ENCODE measurements at places on chromosomes 5 and 9.

DNA sequence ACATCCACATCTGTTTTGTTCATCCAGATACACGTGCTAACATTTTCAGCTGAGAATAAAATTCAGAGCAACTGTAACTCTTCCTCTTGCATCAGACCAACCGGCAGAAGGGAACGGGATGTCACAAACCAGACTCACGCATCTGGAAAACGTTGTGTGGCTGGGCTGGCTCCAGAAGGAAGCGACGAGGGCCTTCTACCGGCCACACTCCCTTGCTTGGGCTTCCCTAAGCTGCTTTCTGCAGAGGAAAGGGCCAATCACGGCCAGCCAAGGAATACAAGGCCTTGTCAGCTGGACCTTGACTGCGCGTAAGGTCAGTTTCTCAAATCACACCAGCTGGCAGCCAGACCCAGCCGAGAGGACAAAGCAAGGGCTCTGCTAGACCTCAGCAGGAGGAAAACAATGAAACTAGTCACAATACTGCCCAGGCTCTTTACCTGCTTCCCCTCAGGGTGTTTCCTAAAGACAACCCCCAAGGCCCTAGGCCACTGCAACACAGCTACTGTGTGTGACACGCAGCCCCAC, 106.1 kb downstream of the THBS4 start:
- DNase-seq = no peak

DNA sequence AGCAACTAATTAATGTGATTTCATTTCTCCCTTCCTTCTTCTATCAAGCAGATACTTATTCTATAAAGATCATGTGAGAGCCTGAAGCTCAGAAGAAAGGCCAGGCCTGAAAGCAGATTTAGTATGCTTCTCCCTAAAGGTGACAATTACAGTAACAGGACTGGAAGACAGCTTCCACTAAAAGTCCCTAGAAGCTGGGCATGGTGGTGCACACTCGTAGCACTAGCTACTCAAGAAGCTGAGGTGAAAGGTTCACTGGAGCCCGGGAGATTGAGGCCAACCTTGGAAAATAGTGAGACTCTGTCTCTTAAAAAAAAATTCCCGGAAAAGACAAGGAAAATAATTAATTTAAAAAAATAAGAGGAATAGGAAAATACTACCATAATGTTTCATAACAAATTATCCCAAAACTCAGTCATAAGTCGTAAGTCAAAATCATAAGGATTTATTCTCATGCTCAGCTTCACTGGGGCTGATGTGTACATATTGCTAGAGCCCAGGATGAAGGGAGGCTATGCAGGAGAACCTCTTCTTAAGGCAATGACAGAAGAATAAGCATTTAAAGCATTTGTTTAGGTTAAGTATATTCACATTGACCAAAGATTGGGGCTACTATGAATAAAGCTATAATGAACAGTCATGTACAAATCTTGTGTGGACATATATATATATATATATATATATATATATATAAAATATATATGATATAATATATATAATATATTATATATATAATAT, 210.8 kb upstream of the SMARCA2 start:
- DNase-seq = no peak

DNA sequence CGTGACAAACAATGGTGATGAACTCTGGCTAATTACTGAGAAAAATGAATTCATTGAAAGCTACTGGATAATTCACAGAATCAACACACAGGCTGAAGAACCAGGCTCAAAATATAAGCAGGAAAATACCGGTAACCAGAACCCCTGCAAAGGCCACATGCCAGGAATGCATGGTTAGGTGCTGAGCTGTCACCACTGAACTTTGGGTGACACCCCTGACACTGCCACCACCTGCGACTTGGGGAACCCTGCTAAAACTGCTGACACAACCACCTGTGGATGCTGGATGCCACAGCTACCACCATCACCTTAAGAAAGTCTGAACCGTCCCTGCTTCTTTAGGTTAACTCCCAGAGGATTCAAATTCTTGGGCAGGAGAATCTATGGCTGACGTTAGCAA, 72.0 kb upstream of the NR4A3 start:
- no peak for DNase-seq

GRCh38 chr5:38896760-38897159, 50.9 kb downstream of the OSMR start:
- DNase-seq = no peak

DNA sequence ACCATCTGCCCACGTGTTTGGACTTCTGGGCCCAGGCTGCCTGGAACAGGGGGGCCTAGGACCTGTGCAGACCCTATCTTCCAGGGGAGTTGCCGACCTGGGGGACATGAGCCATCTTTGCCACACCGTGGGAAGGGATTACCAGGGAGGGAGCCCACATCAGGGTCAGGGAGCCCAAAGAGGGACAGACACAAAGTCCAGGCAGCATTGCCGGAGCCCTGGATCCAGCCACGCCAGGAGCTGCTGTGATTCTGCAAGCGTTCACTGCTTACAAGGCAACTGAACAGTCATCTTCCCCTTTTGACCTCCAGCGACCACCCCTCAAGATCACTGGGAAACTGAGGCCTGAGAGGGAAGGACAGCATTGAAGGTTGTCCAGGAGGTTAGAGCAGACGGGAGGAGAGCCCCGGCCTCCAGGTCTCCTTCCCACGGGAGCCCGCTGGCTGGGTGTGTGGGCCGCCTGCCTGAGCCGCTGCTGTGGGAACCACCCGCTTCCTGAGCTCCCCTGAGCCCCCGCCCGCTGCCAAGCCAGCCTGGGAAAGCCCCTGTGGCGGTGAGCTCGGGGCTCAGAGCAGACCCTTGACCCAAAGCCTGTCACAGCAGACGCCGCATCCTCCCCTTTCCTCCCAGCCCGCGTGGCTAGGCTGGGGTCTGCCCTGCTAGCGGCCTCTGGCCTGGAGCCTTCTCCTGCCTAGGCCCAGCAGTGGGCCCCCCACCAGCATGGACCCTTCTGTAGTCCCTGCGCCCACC, 17.1 kb upstream of the NOTCH1 start:
- no peak for DNase-seq

DNA sequence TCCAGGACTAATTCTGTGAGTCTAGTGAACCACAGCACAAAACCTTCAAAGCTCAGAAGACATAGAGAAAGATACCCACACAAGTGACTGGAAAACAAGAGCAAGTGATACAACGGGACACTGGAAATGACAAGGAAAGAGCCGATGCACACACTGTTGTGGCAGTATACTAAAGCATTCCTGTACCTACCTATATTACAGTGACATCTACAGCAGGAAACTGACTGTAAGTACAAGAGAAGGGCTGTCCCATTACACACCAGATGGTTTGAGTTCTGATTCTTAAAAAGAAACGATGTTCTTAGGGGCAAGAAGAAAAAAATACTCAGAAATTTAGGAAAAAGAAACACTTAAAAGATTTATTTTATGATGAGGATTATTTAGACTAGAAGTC, 18.5 kb downstream of the TMEM245 start:
- no peak for DNase-seq

GRCh38 chr5:54524082-54524481, 6.5 kb downstream of the SNX18 start:
- DNase-seq = no peak

DNA sequence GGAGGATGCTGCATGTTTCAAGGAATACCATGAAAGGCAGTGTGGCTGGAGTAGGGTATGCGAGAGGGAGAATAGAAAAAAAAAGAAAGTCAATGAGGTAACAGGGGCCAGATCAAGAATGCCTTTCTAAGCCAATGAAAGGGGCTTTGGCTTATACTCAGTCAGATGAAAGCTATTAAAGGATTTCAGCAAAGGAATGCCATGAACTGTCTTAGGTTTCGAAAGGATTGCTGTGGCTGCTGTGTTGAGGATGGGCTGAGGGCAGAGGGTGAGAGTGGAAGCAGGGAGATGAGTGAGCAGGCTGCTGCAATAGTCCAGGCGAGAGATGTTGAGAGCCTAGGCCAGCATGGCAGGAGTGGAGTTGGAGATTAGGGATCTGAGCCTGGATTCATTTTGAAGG, 135.4 kb upstream of the CKMT2 start:
- no peak for DNase-seq

DNA sequence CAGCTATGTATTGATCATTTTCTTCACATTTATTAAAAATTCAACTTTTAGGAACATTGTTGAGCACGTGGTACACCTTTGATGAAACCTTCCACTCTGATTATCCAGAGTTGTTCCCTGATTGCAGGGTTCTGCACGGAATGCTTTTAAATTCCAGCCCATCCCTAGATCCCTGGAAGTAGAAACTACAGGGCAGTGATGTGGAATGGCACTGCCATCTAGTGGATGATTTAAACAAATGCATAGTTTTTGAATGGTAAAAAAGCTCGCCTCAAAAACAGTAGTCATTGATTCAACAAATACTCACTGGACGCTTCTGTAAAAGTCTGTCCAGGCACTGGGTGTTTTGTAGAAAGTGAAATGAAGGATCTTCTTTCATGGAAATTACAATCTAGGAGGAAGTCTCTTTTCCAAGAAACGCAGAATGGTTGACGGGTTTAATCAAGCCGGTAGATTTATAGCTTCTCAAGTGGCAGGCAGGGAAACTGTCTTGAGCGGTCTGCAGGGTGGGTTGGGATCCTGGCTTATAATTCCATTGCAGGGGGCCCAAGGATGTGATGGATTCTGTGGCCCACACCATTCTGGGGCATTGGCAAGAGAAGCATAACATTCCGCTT, 118.4 kb downstream of the ARHGAP26 start:
- no peak for DNase-seq

DNA sequence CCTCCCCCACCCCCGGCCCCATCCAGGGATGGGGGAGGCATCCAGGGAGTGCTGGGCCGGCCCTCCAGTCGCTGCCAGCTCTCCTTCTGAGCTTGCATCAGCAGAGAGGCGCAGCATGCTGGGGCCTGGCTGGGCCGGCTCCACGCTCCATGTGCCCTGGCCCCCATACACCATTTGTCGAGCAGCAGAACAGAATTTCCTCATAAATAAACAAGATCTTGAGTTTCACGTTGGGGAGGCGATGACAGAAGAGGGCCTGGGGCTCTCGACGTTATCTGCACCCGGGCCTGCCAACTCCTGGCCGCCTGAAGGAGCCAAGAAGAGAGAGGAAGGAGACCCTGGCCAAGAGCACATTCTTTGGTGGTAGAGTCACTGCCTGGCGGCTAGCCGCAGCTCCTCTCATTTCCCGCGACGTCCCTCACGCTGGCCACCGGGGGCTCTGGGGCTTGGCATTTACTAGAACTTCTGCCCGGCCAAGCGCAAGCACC, 177.0 kb downstream of the FGF18 start:
- no peak for DNase-seq

GRCh38 chr5:60372786-60373185, 327.2 kb downstream of the DEPDC1B start:
- DNase-seq = no peak

GRCh38 chr5:69238760-69239251, 4.1 kb downstream of the CDK7 start:
- no peak for DNase-seq

DNA sequence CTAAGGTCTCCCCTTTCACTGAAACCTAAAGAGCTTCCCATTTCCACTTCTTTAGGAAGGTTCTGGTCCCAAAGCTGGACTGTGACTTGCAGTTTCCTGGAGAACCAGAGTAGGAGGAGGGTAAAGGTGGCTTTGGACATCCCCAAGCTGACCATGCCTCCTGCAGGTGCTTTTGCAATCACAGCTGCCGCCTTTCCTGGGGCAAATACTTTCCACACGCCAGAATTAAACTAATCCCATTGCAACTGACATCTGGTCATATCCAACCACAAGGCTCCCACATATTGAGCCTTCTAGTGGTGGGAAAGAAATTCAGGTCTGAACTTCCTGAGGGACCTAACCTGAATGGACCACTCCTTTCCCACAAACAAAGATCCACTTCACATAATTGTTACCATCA, 92.7 kb downstream of the NRG2 start:
- DNase-seq = no peak

- DNase-seq = no peak
Measured at GRCh38 chr5:177486256-177486655, 11.1 kb downstream of the PDLIM7 start.

Data from activated T-cell treated with anti-CD3 and anti-CD28 coated beads, Interleukin-2, amount 50 U/mL, for 1 hour (primary cell).